Fibroblast of skin of left quadriceps (primary cell): ENCODE measurements at places on chromosomes 1 and 21.

DNA sequence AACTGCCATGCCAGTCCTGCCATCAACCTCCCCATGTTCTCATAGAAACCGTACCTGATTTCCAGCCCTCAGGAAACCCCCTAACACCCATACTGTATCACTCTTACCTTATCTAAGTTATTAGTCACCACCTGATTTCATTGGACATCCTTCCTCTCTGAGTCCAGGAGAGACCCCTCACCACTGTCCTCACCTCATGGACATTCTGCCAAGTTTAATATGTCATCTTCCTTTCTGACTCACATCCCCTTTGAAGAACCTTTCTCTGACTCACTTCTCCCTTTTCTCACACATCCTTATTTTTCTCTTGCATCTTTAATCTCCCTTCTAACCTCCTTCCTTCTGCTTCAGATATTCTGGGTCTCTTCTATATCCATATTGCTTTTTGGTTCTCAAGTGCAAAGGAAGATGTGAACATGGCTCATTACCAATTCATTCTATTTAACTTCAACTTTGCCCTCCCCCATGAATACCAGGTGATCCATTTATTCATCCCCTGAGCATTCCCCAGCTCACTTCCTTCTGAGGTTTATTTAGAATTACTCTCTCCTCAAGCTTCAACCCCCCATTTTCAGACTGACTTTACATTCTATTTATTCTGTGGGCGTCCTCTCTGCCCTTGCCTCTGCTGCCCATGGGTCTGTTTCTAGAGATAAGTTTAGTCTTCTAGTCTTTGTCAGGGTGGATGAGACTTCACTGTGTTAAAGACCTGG, 206.8 kb upstream of the ESRRG start:
- DNase-seq, result no peak

GRCh38 chr1:93995837-93996536, 86.8 kb upstream of the GCLM start:
- DNase-seq, result no peak

- peak; percentile 84 for DNase-seq
These were observed 268.9 kb downstream of the HHAT start for GRCh38 chr1:210597555-210598134.

GRCh38 chr1:67285780-67286488, 21.7 kb upstream of the IL12RB2 start:
- no peak for DNase-seq

- DNase-seq, result no peak
These were observed 6.8 kb downstream of the ATP5PO start for GRCh38 chr21:33908760-33909159.

DNA sequence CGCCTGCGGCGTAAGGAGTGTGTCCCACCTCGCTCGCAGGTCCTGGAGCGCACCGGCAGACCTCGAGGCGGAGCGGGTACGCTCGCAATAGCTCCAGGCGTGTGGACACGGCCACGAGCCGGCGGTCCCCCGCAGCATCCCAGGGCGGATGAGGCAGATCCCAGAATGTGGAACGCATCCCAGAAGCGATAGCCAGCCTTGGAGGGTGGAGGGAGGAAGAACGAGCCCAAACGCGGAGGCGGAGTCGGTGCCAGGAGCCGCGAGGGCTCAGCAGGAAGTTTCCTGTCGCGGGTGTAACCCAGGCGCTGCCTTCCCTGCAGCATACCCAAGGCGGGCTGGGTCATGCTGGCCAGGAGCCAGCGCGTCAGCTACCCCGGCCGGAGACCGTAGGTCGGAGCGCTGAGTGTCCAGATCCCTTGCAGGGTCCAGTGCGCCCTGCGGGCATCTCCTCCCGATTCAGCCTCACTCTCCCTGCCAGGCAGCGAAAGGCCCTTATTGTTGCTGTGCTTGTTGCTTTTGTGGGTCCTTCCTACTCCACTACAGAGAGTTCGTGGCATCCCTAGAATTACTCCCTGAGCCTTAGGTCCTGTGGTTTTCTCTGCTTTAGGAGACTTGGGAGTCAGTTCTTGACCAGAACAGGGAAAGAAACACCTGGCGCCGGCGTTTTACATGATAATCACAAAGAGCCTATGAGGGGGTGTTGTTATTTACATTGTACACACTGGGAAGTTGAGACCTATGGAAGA, 27.7 kb downstream of the STYXL2 start:
- DNase-seq, result no peak

DNA sequence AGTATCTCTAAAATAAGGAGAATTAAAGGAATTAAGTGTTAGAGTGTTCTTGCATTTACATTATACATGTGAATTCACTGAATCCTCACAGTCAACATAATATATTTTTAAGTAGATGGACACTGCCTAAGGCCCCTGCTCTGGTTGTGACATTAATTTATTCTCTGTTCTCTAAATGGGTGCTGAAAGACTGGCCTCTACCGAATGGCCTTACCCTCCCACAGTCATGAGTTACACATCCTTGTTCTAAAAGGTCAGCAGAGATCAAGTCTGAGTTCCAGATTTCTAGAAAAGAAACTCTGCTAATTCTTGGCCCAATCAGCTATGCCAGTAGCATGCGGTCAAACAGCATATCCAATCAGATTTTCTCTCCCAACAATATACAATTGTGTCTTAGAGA, 193.2 kb downstream of the TM2D1 start:
- no peak for DNase-seq

DNA sequence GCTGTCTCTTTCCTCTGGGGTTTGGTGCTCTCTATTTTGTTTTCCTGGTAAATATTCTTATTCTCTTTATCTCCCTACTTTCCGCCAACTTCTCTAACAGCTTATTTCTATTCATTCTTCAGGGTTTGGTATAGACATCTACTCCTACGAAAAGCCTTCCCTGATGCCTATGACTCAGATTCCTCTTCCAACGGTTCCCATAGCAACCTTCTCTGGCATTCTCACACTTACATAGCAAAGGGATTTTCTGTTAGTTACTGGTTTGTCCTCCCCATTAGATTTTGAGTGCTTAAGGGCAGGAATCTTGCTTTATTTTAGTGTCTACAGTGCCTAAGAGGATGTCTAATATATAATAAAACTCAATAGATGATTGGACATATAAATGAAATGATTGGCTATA, 407.6 kb upstream of the DEPDC1 start:
- no peak for DNase-seq

DNA sequence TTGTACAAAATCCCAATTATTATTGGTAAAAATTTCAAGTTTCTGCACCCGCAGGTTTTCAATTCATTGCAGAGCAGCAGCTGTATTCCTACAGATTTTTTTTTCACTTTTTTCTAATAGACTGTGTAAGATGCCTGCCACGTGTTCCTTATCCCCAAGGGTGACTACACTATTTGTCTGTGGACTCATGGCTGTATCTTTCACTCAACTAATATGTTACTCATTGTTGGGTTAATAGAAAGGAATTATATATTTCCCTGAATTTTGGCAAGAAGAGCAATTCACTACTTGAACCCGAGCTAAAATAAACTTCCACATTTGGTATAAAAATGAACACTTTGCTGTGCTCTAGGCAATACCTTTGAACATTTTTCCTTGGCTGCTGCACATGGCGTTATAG, 158.7 kb downstream of the NCAM2 start:
- peak; percentile 10 for DNase-seq

DNA sequence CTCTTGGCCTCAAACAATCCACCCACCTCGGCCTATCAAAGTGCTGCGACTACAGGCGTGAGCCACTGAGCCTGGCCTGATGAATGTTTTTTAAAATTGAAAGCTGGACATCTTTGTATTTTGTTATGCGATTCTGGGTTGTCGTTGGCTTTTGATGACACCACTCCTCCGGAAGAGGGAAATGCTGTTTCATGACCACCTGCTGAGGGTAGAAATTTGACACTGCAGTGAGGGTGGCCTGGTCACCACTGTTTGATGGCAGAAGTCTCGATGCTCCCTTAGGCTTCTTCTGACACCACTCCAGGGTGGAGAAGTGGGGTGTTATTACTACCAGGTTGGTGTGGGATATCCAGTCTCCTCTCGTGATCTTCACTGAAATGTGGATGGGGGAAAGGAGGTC, 357.2 kb downstream of the RGS7 start:
- DNase-seq, result no peak

DNA sequence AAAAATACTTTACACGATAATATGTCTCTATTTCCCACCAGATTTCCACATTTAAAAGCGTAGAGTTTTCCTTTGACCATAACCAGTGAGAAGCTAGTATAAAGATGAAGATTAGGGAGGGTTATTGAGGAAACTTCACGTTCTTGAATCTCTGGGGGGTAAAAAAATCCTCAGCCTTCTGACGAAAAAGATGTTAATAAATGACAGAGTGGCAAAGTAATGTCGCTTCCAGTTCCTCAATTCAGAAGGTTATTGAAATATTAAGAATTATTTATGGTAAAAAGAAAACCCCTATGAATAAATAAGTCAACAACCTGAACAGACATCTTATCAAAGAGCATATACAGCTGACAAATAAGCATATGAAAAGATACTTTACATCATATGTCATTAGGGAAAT, 241.0 kb downstream of the GPATCH2 start:
- DNase-seq, result no peak

- DNase-seq, result no peak
These were observed 22.3 kb downstream of the XCL2 start for GRCh38 chr1:168521401-168522000.

GRCh38 chr1:160131803-160132565, 16.4 kb downstream of the ATP1A2 start:
- DNase-seq, result no peak

DNA sequence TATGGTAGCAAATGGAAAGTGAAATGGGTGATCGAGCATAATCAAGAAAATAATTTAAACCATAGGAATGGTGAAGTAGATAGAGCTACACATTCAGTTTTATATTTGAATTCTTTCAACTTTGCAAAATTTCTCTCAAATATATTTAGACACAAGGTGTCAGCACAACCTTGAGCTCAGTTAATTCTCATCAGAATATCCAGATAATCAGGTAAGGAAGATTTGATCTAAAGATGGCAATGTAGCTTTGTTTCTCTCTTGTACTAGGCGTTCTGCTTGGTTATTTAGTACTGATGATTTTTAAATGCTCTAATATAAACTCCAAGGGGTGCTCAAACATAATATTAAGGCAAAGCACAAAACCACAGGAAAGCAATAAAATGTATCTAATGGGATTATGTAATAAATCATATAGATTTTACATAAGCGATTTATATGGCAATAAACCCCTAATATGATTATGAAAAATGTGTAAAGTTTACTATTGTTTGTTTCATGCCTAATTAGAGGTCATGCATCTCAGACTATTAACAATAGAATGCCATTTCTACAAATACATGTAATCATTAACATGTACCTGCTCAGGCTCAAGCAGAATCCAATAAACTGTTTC, 32.4 kb upstream of the SERTAD4 start:
- no peak for DNase-seq

DNA sequence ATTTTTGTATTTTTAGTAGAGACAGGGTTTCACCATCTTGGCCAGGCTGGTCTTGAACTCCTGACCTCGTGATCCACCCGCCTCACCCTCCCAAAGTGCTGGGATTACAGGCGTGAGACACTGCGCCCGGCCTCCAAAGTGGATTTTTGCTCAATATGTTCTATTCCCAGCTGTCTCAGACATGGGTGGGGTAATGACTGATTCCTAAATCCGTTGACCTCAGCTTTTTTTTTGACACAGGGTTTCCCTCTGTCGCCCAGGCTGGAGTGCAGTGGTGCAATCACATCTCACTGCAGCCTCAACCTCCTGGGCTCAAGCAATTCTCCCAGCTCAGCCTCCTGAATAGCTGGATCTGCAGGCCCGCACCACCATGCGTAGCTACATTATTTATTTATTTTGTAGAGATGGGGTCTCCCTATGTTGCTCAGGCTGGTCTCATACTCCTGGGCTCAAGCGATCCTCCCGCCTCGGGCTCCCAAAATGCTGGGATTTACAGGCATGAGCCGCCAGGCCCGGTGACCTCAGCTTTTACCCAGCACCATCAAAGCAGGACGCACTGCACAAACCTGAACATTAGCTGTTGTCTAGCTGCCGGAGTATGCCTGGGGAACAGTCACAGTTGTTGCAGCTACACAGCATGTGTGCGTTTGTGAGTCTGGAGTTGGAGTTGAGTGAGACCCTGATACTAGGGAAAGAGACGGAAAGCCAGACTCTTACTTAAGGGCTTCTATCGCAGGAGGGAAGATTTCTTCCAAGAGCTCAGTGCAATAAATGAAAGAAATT, 43.7 kb upstream of the PSEN2 start:
- DNase-seq, result no peak

GRCh38 chr1:157137046-157137407, 1.2 kb downstream of the ETV3 start:
- no peak for DNase-seq

DNA sequence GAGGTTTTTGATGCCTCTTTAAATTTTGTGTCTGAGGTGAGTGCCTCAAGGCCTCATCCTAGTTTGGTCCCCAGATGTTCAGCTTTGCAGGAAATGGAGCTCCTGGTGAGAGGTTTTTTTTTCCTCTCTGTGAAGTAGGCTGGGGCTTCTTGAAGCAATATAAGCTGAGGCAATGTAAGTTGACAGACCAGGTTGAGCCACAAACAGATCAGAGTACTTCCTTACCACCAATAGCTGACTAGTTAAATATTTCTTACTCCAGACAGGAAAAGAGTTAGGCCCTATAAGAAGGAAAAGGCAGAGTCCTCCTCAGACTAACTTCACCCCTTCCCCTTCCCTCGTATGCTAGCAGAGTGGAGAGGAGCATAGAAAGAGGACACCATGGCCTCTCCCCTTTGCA, 341.0 kb downstream of the LMO4 start:
- no peak for DNase-seq

DNA sequence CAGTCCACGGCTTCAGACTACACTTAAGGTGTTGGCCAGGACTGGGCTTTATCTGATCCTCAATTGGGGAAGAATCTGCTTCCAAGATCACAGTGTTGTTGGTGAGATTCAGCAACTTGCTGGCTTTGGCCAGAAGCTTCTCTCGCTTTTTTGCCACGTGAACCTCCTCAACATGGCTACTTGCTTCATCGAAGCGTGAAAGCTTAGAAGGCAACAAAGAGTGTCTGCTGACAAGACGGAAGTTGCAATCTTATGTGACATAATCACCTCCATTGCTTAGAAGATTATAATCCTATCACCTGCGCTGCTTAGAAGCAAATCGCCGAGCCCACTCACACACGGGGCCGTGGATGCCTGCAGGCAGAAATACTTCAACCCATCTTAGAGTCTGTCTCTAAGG, 10.4 kb upstream of the ITPKB start:
- no peak for DNase-seq

DNA sequence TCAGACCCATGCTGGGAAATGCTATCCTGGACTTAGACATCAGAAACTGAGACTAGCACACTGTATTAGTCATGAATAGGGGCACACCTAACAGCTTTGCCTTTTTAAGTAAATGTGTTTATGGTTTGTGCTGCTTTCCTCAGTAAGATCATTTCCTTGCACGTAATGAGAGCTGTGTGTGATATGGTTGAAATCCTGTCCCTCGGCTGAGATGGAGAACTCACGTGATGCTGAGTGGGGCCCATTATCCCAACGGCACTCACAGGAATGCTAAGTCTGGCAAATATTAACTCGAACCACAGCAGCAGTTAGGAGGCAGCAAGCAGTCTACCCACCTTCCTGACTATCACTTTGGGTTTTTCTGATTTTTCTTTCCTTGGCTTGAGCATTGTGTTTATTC, 38.2 kb downstream of the BCL9 start:
- DNase-seq, result peak; percentile 61

GRCh38 chr1:177969109-177969508, 749 bp downstream of the SEC16B start:
- no peak for DNase-seq

- no peak for DNase-seq
These were observed 62.5 kb upstream of the CAPZB start for GRCh38 chr1:19547814-19548213.

GRCh38 chr1:82329226-82329625, 528.5 kb downstream of the ADGRL2 start:
- DNase-seq, result no peak
